ENCODE measurements at places on chromosomes 12 and 14.

DNA sequence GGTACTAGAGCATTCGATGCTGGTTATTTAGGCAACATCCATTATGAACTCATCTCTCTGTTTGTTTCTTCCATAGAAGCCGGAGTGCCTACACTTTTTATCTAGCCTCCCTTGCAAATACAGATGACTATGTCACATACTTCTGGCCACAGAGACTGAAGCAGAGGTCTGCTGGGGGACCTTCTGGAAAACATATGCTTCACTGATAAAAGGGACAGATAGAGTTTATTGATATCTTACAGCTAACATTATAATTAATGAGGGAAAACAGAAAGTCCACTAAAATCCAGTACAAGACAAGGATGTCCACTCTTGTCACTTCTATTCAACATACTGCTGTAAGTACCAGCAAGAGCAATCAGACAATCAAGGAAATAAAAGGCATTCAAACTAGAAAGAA lies 104.3 kb upstream of the FAR2 start:
- no peak for DNase-seq

- no peak for DNase-seq
These were observed 749.5 kb downstream of the FLRT2 start for GRCh38 chr14:86279405-86279804.

GRCh38 chr12:56257491-56258067 lies 605 bp downstream of the ANKRD52 start:
- no peak for DNase-seq

DNA sequence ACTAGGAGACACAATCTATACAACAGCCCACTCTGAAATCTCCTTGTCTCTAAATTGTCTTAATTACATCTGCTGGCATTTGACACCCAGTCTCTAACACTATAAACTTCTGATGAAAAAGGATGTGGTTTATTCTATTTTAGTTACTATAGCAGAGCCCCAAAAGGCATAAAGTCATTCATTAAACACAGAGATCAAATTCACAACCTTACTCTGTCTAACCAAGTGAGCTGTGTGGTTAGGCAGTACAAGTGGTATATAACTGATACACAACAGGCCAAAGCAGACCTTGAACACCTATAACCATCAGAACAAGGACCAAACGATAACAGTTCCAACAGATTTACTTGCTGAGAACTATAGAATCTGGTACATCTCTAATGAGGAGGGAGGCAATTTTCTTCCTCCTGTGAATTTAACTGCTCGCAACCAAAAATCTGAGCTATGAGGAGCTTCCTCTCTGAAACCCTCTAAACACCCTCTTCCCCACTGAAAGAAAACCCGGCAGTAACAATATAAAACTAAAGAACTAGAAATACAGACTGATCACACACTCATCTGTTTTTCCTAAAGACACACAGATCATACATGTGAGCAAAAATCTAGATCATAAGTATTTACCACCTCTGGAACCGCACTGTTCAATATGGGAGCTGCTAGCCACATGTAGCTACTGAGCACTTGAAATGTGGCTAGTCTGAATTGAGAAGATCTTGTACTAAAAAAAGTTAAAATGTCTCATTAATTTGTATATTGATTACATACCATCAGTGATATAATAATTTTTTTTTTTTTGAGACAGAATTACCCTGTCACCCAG lies 17.7 kb downstream of the SPPL3 start:
- DNase-seq, result no peak

DNA sequence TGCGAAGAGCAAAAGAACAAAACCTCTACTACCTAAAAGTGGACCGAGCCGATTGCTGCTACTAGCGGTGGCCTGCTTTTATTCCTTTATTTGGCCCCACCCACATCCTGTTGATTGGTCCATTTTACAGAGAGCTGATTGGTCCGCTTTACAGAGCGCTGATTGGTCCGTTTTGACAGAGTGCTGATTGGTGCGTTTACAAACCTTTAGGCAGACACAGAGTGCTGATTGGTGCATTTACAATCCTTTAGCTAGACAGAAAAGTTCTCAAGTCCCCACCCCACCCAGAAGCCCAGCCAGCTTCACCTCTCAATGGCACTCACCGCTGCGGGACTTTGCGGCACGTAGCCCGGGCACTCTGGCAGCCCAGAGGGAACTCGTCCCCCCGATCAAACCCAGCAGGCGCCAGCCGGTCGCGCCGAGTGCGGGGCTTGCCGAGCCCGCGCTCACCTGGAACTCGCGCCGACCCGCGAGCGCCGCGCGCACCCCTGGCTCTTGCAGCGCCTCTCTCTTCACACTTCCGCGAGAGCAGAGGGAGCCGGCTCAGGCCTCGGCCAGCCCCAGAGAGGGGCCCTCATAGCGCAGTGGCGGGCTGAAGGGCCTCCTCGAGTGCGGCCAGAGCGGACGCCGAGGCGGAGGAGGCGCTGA lies 8.7 kb upstream of the FGD4 start:
- no peak for DNase-seq

GRCh38 chr12:56632701-56633467 lies 2.8 kb upstream of the BAZ2A start:
- no peak for DNase-seq

- DNase-seq, result no peak
These were observed 75.9 kb upstream of the FBRSL1 start for GRCh38 chr12:132413931-132414588.

- no peak for DNase-seq
These were observed 126.6 kb downstream of the LLPH start for GRCh38 chr12:66003951-66004350.

DNA sequence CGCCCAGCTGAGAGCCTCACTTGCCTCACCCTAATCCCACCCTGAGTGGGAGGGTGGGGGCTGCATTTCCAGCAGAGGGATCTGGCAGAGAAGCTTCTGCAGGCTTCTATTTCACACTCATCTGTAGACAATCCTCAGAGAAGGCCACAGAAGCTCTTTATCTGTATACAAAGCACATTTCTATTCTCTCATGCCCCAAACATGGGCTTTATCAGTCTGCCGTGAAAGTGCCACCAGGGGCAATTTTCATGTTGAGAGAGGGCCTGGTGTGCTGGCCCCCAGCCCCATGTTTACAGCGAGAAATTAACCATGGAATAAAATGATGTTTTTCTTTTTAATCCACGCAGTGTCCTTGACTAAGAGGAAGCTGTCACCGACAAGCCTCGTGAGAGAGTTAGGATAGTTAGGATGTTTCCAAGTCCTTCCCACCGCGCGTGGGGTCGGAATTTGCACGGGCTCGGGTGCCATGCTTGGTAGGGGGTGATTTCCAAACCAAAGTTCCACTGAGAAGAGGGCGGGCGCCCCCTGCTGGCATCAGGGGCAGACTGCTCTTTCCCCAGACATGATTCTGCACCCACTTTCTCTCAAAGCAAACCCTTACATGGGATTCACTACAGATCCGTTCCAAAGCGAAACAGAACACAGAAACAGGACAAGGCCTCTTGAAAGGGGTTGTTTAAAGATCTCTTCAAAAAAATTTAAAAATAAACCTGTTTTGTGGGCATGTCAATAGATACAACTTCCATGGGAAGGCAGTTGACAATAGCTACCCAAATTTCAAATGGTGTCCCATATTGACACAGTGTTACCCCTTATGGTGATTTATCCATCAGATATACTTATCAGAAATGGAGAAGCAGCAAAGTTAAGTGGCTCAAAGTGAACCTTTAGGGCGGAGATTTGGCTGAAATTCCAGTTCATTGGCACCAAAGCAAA lies 19.4 kb downstream of the BDKRB1 start:
- DNase-seq, result peak; percentile 69

GRCh38 chr12:2992724-2993123 lies 33.5 kb downstream of the TEAD4 start:
- DNase-seq, result no peak

GRCh38 chr14:102370305-102370809 lies 7.6 kb downstream of the TECPR2 start:
- no peak for DNase-seq

DNA sequence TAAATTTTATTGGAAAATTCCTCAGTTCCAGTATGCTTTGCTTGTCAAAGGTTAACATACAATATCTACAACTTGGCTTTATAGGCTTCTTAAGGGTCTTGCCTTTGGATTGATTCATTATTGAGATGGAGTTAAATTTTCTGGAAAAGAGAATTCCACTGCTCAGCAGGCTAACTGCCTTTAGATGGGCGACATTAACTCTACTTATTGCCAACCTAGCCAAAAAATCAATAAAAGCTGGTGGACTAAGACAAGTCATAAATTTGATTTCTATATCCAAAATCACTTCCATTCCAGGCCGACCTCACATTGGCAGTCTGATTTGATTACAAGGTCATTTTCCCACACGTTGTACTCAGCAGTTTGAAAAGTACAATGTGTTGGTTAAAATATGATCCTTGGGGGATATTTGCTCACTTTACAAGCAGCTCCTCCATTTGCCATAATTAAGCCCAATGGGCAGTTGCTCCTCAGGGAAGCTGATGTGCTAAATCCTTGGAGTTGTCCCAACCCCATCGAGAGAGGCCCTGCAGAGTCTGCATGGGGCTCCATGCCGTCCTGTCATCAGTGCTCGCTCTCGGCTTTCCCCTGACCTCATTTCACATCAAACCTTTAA lies 36.1 kb upstream of the CRY1 start:
- no peak for DNase-seq

DNA sequence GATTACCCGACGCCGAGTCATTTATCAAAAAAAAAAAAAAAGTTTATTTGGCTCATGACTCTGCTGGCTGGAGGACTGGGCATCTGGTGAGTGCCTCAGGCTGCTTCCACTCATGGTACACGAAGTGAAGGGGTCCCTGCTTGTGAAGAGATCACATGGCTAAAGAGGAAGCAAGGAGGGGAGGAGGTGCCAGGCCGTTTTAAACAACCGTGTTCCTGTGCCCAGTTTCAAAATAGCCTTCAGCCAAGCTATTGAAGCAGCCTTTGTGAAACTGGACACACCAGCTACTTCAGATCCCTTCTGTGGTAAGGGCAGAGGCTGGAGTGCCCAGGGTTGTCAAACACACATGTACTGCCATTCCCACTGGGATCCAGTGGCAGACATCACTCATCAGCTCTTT lies 7.6 kb downstream of the POP5 start:
- no peak for DNase-seq

GRCh38 chr12:88194868-88195267 lies 52.8 kb downstream of the TMTC3 start:
- DNase-seq, result no peak

DNA sequence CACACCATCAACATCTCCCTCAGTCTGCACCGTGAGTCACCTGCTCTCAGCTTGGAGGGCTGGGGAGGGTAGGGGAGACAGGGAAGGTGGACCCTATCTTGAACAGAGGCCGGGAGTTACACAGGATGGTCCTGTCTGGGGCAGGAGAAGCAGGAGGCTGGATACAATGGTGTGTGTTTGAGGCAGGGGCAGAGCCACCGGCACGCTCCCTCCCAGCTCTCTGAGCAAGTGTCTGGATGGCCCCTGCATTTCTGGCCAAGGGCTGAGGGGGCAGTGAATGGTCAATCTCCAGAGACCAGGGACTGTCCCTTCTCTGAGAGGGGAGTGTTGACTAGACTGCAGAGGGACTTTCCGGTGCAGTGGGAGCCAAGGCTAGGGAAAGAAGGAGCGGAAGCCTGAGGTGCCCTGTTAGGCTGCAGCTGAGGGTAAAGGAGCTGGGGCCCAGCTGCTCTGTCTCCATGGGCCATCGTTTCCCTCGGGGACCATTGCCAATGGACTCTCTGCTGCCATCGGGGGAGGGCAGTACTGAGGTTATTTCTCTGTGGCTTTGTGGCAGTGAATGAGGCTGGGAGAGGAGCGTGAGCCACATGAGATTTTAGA lies 1.9 kb downstream of the LRP1-AS start:
- no peak for DNase-seq

GRCh38 chr14:60956202-60956601 lies 24.7 kb downstream of the TRMT5 start:
- DNase-seq, result no peak

- DNase-seq, result no peak
These were observed 1121.8 kb upstream of the USP15 start for GRCh38 chr12:61138415-61138759.

DNA sequence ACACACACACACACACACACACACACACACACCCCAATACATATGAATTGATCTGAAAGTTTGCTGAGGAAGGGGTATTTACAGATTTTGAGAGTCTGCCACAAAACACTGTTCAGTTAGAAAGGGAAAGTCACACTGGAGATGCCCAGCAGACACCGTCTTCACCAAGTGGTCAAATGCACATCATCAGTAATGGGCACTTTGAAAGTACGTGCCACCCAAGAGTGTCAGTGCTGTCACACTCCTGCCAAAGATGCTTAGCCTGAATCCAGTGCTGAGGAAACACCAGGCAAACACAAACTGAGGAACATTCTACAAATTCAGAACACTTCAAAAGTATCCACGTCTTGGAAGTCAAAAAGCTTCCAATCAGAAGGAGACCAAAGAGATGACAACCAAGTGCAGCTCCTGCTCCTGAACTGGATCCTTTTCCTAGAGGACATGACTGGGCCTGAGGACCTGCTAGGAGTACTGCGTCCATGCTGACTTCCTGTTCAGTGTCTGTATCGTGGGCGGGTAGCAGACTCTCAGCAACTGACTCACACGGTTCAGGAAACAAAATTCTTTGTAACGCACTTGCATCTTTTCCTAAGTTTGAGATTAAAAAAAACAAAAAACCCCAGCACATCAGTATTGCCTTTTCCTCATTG lies 18.6 kb downstream of the PSMC1 start:
- DNase-seq, result no peak

- no peak for DNase-seq
These were observed 23.2 kb upstream of the PARP11 start for GRCh38 chr12:3896356-3896755.

- no peak for DNase-seq
These were observed 48.6 kb upstream of the PPP1R12A start for GRCh38 chr12:79983492-79983891.

GRCh38 chr12:121776190-121777098 lies 17.0 kb downstream of the RHOF start:
- DNase-seq, result peak; percentile 87

DNA sequence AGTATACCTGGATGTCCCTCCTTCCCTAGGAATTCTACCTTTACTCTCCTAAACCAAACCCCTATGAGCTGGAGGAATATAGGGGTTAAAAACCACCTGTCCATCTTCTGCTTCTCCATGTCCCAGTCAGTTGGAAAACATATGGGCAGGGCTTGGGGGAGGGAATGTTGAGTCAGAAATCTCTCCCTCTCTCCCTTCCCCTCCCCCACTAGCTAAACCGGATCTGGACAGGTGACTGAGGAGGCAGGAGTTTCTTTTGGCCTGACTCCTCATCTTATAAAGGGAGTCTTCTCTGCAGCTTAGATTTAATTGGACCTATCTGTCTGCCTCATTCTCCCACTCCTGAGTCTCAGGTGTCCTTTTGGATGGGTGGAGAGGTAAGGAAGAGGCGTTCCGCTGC lies 6.1 kb downstream of the ERBB3 start:
- no peak for DNase-seq

GRCh38 chr12:115233891-115234543 lies 550.0 kb upstream of the TBX3 start:
- DNase-seq, result no peak

DNA sequence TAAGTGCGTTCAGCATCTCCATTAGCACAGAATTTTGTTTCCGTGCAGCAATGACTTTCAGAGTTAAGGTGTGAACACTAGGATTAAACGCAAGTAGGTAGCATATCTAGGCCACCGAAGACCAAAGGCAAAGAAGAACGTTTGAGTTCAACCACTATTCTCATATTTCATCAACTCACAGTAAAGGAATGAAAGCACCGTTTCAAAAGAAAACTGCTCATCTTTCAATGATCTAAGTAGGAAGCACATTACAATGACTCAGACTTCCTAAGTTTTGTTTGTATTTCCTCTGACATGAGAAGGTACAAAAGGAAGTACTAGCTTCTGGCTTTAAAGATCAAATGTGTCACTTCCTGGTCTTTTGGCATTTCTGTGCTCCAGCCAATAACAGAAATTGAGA lies 57.6 kb downstream of the ACADS start:
- no peak for DNase-seq
